Uterus (tissue), 4 donors: ENCODE measurements at places on chromosomes 16 and 17. TPM values are rescaled to one million over a fixed set of nuclear protein-coding genes. Genes with fewer than 3 reads are reported as not detected.

Gene KLHL10
- total RNA-seq: 0.70 TPM

GRCh38 chr17:75075597-75076336, 12.0 kb upstream of the SLC16A5 start:
- H3K27ac ChIP-seq: no peak overlapping the region
- H3K27me3 ChIP-seq: no peaks in the 10 kb centered on the region
- DNase-seq: no peak
- no peak overlapping the region for H3K4me3 ChIP-seq
- no peaks in the 10 kb centered on the region for H3K4me1 ChIP-seq

DNA sequence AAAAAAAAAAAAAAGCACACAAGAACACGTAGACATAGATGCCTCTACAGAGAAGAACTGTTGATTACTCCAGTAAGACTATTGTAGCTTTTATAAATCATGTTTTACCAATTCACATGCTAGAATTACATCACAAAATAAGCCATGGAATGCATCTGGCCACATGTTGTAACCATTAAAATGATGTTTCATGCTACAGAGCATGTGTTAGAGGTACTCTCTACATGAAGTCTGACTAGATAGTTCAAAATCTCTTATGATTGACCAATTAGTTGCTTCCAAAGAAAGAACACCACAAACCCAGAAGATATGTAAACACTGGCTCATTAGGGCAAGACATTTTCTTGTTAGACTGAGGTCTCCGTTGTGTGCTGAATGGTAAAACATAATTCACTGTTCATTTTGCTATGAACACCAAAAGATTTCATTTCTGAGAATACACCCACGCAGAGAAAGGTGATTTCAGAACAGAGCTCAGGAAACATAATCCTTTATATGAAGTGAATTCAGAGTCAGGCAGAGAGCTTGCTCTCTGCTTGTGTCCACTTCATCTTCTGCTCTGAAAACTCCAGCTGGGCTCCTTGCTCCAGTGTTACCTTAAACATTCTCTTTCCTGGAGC, 411.4 kb upstream of the SOX9 start:
- H3K36me3 ChIP-seq: no peaks in the 10 kb centered on the region
- DNase-seq: no peak
- H3K4me3 ChIP-seq: no peak overlapping the region
- no peak overlapping the region for H3K27ac ChIP-seq
- H3K27me3 ChIP-seq: no peaks in the 10 kb centered on the region

DNA sequence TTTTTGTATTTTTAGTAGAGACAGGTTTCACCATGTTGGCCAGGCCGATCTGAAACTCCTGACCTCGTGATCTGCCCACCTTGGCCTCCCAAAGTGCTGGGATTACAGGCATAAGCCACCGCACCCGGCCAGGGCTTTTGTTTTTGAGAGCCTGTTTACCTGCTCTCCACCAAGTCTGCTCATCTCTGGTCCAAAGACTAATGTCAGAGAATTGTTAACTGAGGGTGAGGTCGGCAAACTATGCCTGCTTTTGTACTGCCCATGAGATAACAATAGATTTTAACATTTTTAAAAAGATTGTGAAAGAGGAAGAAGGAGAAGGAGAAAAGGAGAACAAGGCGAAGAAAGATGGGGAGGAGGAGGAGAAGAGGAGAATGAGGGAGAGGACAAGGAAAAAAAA, 26.0 kb downstream of the TMEM238L start:
- H3K27ac ChIP-seq: no peak overlapping the region
- DNase-seq: no peak
- H3K36me3 ChIP-seq: no peaks in the 10 kb centered on the region
- H3K27me3 ChIP-seq: no peaks in the 10 kb centered on the region

GRCh38 chr17:19017401-19017800, 12.8 kb upstream of the FAM83G start:
- H3K4me1 ChIP-seq: no peaks in the 10 kb centered on the region
- no peak overlapping the region for H3K27ac ChIP-seq
- no peak for DNase-seq
- no peak overlapping the region for H3K4me3 ChIP-seq
- H3K36me3 ChIP-seq: no peaks in the 10 kb centered on the region

DNA sequence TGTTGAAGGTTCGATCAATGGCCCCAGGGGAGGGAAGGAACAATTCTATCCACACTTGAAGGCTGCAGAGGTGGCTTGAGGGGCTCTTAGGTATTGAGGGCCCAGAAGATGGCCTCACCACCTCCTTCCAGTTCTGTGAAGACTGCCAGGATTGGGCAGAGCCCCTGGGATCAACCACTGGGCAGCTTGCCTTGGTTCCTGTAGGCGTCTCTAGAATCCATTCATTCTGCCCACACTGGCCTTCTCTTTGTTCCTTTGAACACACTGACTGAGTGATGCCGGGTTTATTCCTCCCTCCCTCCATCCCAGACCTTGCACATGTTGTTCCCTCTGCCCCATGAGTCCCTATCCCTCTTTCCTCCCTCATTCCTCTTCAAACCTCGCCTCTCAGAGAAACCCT, 50.5 kb downstream of the SYT17 start:
- no peak overlapping the region for H3K4me3 ChIP-seq
- no peaks in the 10 kb centered on the region for H3K27me3 ChIP-seq
- no peaks in the 10 kb centered on the region for H3K4me1 ChIP-seq
- no peak for DNase-seq
- H3K36me3 ChIP-seq: no peaks in the 10 kb centered on the region

GRCh38 chr17:41771389-41772206, 14.9 kb downstream of the JUP start:
- H3K36me3 ChIP-seq: no peaks in the 10 kb centered on the region
- no peak overlapping the region for H3K27ac ChIP-seq
- peaks cover 28% of the 10 kb centered on the region for H3K4me1 ChIP-seq

DNA sequence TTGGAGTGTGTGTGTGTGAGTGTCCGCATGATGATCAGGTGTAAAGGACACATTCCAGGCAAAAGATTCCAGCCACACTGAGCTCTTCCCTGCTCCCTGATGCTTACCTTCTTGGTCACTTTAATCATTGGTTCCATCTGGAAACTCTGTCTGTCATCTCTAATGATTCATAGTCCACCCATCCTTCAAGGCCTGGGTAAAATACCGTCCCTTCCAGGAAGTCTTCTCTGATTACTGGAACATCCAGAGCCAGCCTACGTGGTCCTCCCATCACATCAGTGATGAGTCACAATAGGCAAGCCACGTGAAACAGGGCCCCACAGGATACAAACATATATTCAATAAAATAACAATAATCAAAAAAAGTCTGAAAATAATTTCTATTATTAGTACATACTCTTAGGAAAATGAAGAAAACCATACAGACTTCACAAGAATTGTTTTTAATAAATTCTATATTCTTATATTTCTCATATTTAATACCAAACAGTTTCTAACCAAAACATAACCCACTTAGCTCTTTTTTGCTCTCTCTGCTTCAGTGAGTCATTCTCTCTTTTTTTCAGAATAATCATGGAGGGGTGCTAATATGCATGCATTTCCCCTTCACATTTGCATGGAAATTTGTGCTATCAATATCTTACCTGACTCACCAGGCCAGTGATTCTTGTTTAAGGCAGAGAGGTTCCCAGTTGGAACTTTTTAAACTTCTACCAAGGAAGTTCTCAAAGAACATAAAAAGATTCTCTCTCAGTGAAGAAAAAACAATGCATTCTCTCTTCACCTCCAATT, 263.2 kb downstream of the TOX3 start:
- no peaks in the 10 kb centered on the region for H3K36me3 ChIP-seq
- H3K4me1 ChIP-seq: no peaks in the 10 kb centered on the region
- H3K27ac ChIP-seq: no peak overlapping the region
- no peak for DNase-seq
- no peak overlapping the region for H3K4me3 ChIP-seq
- H3K27me3 ChIP-seq: no peaks in the 10 kb centered on the region

Gene KCNJ2
- 0.51 TPM for total RNA-seq
